Activated naive CD4-positive, alpha-beta T cell (primary cell): ENCODE measurements at places on chromosomes 7 and 10.

- DNase-seq = no peak
These were observed 30.5 kb downstream of the TFAM start for GRCh38 chr10:58415757-58416156.

GRCh38 chr7:156096771-156097538 lies 284.7 kb upstream of the SHH start:
- DNase-seq = no peak

- no peak for DNase-seq
These were observed 598.1 kb downstream of the SH2D4B start for GRCh38 chr10:81135851-81136250.

DNA sequence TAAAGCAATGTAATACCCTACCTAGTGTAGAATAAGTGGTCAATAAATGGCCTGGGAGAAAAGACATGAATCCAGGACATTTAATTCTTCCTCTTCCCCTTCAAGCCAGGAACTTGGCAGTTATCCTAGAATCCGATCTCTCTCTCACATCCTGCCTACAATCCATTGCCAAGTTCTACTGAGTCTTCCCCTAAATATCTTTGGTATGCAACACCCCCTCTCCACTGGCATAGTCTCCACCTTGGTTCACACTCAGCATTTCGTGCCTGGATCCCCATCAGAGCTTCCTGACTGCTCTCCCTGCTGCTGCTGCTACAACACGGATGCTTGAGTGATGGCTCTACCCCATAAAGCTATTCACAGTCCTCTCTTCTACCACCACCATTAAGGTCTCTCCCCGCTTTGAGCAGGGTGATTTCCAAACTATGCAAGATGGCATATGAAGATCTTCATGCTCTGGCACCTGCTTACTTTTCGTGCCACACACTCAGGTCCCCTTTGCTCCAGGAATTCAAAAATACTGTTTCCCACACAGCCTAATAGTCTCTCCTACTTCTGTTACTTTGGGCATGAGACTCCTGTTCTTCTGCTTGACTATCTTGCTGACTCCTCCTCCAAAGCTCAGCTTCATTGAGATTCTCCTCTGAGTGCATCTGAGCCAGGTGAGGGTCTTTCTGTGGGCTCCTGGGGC lies 4.8 kb downstream of the ANK3 start:
- DNase-seq = no peak

DNA sequence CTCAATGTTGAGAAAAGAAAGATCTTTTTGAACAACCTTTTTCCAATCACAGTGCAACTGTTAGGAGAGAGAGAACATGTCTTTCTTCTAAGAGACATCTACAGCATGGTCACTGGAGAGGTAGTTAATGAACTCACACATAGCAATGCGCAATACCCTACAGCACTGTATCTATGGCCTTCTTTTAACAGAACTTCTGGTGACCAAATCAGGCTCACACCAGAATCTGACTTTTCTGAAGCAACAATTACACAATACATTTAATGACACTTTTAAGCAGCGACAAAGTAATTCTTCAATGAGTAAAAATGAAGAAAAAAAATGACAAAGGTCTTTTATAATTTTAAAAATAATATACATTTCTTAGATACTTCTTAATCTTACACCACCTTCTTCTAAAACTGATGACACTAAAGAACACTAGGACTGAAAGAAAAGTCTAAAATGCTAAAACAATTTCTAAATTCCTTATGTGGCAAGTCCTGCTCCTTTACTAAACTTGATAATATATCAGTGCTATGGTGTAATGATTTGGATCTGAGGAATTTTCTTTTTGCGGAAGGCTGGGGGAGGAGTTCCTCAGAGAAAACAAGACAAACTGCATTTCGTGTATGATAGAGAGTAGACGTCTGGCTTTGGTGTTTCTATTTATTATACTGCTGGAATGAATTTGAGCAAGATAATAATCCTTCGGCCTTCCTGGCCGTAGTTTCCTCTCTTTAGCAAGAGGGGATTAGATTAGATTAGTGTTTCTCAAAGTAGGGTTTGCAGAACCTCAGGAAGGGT lies 166.3 kb downstream of the ZNF438 start:
- DNase-seq = no peak

- no peak for DNase-seq
These were observed 13.8 kb downstream of the PTTG1IP2 start for GRCh38 chr7:90483251-90483650.

DNA sequence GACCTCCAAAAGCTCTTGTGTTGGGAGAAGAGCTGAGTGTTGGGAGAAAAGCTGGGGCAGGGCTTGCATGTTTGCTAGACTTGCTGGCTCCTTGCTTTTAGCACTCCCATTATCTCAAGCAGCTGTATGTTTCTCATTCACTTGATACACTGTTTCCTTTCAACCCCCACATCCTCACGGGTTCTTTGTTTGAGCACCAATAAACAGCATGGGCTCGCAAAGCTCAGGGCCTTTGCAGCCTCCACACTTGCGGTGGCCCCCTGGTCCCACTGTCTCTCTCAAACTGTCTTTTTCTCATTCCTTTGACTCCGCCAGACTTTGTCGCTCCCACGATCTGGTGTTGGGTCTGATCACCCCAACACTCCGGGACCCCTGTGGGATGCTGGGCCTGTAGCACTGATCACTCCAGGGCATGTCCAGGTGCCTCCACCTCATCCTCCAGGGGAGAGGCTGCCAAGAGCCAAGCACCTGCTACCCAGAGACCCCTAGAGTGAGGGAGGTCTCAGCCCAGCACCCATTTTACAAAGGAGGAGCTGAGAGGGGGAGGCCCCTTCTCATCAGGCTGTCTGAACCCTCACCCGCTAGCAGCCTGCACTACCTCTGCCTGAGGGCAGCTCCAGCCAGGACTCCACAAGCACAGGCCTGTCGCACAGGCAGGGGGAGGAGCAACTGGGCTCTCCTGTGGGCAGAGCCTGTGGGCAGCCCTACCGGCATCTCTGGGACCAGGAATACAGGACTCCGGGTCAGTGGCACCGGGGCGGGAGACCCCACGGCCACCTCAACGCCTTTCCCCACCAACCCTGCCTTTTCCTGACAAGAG lies 49.1 kb upstream of the MSMB start:
- DNase-seq = no peak

DNA sequence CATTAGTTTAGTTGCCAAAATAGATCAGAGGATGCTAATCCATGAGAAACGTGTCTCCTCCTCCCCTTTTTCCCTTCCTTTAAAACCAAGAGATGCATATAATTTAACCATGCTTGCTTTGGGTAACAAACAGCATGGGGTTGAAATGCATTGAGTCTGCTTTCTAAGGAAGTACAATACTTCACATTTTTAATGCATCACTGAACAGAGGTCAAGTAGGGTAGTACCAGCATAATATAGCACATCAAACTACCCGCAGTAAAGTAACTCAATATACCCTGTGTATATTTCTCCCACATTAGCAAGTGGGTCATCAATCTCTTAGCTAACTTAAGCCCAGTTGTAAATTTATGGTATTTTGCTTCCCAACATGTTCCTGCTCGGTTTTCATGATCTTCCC lies 239.3 kb upstream of the SEMA3C start:
- no peak for DNase-seq

DNA sequence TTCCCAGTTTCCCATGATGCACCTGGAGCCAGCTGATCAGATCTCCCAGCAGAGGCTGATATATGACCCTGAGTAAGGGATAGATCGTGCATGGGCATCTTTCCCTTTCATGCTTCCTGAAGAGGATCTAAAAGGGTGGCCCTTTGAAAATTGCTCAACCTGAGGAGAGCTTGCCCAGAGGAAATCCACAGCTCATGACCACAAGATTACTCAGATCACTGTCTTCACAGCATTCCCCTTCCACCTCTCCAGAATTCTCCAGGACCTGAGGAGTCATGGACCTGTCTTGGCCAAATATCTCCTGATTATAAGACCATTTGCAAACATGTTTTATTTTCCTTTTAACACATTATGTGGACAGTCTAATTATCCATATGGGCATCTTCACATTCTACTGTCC lies 328.1 kb downstream of the LHFPL3 start:
- no peak for DNase-seq

- no peak for DNase-seq
These were observed 287.4 kb downstream of the CACNA2D1 start for GRCh38 chr7:82156168-82156567.

DNA sequence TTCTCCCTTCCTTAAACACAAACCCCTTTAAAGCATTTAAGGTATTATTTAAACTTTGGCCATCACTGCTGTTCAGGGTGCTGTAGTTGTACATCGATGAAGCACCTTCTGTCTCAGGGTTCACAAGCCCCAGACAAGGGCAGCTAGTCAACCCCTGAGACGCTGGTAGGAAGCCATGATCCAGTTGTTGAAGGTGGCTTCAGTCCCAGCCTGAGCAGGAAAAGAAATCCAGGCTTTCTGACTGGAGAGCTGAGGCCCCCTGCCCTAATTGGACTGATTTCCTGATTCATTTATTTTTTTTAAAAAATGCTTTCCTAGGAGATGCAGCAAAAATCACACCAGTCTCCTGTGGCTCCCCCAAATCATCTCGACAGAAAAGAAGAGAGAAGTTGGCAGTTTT lies 15.8 kb downstream of the CPA1 start:
- no peak for DNase-seq

DNA sequence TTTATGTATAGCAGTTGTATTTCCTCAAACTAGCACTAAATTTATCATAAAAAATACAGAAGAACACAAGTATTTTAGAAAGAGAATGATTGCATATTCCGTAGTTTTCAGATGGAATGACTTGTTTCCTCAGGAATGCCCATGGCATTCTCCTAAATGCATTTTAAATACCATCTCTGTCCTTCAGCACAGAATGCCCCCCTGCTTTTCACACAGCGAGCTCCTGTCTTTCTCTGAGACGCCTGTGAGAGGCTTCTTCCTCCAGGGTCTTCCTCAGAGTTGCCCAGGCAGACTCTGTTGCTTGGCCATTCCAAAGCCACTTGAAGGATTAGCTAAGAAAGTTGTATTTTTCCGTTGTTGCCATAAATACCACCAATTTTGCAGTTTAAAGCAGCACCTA lies 10.1 kb downstream of the LANCL2 start:
- DNase-seq = no peak

DNA sequence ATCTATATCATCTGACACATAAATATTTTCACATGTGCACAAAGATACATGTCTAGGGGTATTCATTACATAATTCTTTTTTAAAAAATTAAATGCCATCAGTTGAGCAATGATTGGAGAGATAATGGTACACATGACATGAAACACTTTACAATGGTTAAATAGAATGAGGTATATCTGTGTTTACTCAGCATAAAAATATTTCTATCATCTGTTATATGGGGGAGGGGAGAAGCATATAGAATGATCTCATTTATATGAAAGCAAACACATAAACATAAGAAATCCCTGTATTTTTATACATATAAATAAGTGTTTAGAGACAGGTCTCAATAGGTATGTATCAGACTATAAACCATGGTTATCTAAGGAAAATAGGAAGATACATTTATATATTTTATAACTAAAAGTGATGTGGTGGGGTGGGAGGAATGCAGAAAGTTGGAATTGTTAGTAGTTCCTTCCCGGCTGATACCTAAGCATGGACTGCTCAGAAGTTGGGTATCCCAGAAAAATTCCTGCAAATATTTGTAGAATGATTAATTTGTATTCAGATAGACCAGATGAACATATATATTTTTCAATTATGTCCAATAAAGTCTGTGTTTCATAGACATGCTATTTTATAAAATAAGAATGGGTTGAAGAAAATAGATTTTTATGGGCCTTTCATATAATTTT lies 75.1 kb downstream of the SHOC2 start:
- DNase-seq = no peak

DNA sequence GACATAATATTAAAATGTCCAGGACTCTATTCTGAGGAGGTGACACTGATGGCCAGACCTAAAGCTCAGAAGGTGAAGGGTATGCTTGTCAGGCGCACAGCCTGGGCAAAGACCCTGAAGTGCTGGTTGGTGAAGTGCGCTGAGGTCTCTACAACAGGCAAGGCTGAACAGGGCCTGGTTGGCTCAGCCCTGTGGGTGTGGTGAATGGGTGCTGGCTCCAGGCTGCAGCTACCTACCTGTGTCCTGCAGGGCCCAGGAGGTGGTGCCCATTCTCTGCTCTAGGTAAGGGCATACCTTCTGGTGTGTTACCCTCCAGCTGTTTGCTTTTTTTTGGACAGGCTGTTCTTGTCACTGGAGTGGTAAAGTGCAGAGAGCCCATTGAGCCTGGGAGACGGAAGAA lies 85.1 kb downstream of the RAMP3 start:
- DNase-seq = no peak

DNA sequence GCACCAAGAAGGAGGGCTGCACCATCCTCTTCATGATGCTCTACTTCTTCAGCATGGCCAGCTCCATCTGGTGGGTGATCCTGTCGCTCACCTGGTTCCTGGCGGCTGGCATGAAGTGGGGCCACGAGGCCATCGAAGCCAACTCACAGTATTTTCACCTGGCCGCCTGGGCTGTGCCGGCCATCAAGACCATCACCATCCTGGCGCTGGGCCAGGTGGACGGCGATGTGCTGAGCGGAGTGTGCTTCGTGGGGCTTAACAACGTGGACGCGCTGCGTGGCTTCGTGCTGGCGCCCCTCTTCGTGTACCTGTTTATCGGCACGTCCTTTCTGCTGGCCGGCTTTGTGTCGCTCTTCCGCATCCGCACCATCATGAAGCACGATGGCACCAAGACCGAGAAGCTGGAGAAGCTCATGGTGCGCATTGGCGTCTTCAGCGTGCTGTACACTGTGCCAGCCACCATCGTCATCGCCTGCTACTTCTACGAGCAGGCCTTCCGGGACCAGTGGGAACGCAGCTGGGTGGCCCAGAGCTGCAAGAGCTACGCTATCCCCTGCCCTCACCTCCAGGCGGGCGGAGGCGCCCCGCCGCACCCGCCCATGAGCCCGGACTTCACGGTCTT lies 1.9 kb downstream of the FZD1 start:
- no peak for DNase-seq

GRCh38 chr7:32200646-32201045 lies 130.4 kb upstream of the PDE1C start:
- DNase-seq = no peak

GRCh38 chr7:90180011-90180585 lies 25.8 kb downstream of the STEAP1 start:
- DNase-seq = no peak

- DNase-seq = no peak
These were observed 8.7 kb upstream of the POLD2 start for GRCh38 chr7:44132039-44132438.

GRCh38 chr10:93061594-93062513 lies 1.3 kb downstream of the CYP26C1 start:
- DNase-seq = no peak

DNA sequence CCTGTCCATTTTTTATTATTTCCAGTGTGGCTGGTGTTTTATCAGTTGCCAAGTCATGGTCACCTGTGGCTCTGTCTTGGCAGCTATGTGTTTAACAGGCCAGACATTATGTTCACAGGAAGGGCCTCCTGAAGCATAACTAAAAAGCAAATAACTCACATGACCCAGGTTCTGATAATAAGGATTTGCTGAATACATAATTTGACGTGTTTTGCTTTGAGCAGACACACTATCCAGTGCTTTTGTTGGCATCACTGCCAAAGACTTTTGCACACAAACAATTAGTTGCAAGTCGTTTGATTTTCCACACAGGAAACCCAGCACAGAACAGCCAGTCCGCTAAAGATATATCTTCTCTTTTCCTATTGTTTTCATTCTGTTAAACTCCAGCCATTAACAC lies 173.6 kb downstream of the ARL4A start:
- no peak for DNase-seq

- DNase-seq = no peak
These were observed 15.8 kb downstream of the C10orf71 start for GRCh38 chr10:49314806-49315205.

GRCh38 chr7:137081321-137082093 lies 213.1 kb downstream of the CHRM2 start:
- DNase-seq = no peak
